LNCaP clone FGC (cell line): ENCODE measurements at places on chromosomes 16 and 17.

- no peak for DNase-seq
These were observed 2.3 kb upstream of the NUDT16L1 start for GRCh38 chr16:4690946-4691665.

DNA sequence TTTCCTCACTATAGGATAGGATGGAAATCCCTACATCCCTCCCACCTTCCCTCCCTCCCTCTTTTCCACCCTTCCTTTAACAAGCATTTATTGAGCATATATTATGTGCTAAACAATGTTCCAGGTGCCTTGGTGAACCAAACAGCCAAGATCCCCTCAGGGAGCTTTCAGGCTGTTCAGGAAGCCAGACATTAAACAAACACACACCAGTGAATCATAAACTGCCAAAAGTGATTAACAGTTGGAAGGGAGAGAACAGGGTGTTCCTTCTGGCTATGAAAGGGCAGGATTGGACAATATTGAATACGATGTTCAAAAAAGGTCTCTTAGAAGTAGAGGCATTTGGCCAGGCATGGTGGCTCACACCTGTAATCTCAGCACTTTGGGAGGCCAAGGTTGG lies 22.8 kb upstream of the CNEP1R1 start:
- no peak for DNase-seq

DNA sequence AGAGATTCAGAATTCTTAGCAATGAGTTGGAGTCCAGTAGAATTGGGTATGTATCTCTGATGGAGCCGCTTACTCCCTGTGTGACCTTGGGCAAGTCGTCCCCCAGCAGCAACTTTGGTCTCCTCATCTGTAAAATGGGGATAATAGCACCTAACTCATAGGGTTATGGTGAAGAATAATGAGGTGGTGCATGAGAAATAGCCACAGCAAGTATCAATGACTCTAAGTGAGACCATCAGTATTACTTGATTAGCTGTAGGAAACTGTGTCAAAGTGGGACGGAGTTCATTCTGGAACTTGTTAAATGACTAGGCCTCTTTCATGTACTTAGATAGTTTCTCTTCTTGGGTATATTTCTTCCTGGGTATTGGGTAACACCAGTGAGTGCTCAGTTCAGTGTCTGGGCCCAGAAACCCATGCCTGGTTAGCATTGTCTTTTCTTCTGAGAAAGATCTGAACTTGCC lies 6.4 kb downstream of the PRKCB start:
- DNase-seq, result no peak

DNA sequence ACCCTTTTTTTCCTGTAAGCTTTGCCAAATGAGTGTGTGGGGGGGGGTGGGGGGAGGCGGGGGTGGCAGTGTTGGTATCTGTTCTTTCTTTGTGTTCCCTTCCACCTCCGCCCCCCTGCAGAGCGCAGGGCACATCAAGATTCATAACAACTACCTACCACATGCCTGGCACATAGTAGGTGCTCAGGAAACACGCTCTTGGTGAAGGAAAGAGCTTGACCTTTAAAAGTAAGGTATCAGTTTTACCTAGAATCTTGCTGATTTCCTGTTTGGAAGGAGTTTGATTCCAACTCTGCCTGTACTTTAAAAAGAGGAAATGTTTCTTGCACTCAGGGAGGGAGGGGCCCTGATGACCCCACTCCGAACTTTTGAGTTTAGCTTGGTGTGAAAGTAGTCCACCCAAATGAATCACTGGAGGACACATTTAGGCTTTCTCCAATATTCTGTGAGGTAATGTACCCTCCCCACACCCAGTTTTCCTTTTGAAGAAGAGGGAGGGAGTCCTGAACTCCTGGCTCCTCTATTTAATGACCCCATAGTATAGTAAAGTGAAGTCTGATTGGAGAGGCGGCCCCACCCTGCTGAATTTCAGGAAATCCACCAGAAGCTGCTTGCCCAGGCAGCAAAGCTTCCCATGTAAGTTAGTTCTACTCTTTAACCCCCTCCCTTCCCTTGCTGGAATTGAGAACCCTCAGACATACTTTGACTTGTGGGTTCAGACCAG lies 560 bp upstream of the FAM20A start:
- DNase-seq, result no peak

- DNase-seq, result no peak
These were observed 60.7 kb downstream of the HS3ST3A1 start for GRCh38 chr17:13541032-13541480.

- no peak for DNase-seq
These were observed 9.7 kb upstream of the NOG start for GRCh38 chr17:56583772-56584171.

GRCh38 chr17:58480090-58480489 lies 8.1 kb downstream of the HSF5 start:
- DNase-seq, result no peak

- DNase-seq, result no peak
These were observed 26.0 kb downstream of the SPHK1 start for GRCh38 chr17:76410328-76410965.

GRCh38 chr16:26546573-26546972 lies 520.2 kb upstream of the C16orf82 start:
- DNase-seq, result no peak

DNA sequence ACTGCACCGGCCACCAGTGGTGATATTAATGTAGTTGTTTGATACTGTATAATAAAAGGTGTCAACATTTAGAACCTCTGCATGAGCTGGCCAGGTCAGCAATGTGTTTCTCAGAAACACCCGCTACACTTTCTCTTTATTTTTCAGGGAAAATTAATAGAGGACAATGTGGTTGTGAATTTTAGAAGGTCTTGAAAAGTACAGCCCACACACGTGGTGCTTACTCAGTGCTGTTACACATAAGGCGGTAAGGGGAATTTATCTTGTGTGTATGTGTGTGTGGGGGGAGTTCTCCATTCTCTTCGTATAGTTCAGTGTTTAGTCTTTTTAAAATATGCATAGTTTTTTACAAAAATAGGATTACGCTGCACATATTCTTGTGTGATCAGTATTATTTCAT lies 4.4 kb upstream of the ZFP1 start:
- DNase-seq, result no peak

GRCh38 chr17:60231234-60231633 lies 81.5 kb downstream of the CA4 start:
- DNase-seq, result peak; percentile 31

DNA sequence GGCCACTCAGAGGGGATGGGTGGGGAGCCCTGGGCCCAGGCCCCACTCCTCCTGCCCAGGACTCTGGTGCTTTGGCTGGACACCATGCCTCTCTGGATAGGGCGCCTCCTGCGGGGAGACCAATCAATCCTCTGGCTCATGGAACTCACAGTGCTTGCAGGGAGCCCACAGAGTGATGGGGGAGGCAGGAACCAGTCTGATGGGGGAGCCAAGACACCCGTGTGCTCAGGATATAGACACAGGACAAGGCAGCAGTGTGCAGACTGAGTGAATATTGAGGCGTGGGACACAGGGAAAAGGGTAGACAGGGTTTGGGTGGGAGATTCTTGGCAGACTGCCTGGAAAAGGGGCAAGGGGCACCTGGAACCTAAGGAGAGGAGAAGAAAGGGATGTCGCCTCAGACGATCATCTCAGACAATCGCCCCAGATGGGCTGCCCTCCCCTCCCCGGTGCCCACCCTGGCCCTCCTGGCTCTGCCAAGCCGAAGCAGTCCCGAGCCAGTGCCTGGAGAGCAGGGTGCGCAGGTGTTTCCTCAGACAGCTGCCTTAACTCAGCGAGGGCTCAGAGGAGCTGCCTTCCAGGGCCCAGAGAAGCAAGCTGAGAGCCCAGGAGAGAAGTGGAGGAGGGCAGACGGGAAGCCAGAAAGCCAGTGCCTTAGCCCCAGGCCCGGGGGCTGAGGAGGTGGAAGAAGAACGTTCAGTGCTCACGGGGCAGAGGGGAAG lies 37.4 kb upstream of the DLX4 start:
- no peak for DNase-seq

- no peak for DNase-seq
These were observed 9.8 kb downstream of the CPD start for GRCh38 chr17:30388321-30389179.

DNA sequence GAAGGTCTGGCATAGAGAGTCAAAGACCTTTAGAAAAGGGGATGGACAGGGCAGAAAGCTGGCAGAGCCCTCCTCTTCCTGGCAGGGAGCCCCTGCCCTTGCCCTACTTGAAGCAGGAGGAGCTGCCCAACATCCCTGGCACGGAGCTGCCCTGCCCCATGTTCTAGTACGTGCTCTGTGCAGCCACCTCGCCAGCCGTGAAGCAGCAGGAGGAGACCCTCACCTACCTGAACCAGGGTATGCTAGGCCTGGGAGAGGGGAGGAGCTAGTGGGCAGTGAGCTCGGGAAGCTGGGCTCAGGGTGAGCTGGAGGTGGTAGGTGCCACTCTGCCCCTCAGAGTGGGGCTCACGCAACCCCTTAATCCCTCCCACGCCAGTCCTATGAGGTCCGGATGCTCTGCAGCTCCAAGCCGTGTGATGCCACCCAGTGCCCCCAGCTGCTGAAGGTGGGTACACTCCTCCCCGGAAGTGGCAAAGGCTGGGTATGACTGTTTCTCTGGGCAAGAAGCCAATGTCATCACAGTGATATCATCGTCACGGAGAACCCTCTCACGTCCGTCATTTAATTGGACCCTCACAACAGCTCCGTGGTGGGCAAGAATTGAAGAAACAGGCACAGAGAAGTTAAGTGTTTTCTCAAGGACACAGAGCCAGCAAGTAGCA lies 12.7 kb upstream of the STAC2 start:
- no peak for DNase-seq

GRCh38 chr16:67736858-67737257 lies 17.7 kb upstream of the GFOD2 start:
- DNase-seq, result no peak

- DNase-seq, result no peak
These were observed 19.8 kb upstream of the NF1 start for GRCh38 chr17:31074772-31075555.

GRCh38 chr16:20707461-20707860 lies 10.0 kb upstream of the ACSM1 start:
- peak; percentile 96 for DNase-seq

DNA sequence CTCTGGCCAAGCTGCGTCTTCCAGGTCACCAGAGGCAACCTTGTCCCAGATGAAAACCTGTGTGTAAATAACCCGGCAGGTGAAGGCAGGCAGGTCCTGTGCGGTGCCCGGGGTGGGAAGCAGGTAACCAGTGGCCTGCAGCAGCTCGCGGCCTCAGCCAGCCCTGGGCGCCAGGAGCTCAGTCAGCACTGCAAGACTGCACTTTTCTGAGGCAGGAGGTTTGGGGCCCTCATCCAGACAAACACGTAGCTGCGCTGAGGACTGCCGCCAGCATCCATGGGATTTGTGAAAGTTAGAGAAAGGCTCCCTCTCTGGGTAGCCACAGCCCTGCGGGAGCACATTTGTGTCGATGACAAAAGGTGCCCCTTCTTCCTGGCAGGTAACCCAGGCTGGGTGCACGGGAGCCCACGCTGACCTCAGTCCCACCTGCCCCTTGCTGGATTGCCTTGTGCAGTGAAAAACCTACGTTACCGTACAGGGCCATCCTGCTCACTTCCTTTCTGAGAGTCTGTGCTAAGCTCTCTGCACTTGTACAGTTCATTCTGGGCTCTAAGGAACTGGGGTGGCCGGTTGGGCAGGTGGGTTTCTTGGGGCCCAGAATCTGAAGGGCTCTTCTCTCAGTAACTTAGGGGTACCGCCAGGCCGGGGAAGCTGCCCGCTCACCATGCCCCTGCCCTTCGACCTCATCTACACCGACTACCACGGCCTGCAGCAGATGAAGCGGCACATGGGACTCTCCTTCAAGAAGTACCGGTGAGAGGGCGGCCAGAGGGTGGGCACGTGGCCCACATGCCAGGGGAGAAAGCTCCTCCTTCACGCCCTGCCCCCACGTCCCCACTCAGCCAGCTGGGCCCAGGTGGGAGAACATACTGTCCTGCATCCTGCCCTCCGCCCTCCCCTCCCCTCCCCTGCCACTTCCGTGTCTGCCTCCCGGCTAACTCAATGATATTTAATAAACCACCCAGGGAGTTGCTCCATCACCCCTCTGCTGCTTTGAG lies 56.4 kb downstream of the MGAT5B start:
- DNase-seq, result no peak

- DNase-seq, result no peak
These were observed 605.8 kb upstream of the GOT2 start for GRCh38 chr16:59339871-59340270.

GRCh38 chr17:38891441-38891840 lies 21.6 kb downstream of the LASP1 start:
- DNase-seq, result no peak

- DNase-seq, result no peak
These were observed 56.6 kb downstream of the TEKT5 start for GRCh38 chr16:10638101-10638500.

DNA sequence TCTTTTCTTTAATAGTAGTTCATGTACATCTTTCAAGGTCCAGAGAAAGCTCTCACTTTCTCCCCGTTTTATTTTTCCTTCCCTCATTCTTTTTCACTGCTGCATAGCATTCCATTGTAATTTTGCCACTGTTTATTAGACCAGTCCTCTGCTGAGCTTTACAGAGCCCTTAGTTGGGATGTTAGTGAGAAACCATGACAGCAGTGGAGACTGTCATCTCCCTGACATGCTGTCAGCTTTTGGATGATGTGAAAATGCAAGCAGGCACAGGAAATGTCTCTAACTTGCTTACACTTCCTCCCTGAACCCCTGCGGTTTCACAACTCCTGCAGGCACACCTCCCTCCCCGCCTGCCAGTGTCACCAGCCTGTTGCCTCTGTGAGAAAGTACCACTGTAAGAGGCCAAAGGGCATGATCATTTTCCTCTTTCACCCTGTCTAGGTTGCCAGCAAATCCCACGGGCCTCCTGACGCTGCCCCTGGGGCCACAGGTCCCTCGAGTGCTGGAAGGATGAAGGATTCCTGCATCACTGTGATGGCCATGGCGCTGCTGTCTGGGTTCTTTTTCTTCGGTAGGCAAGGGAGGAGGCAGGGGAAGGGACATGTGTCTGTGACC lies at the start of gene ITGAL:
Gene ITGAL (plus strand): TSS at position 415 of the 615 bp plus-strand sequence. CDS start 96 bp downstream, at position 511.
- no peak for DNase-seq

GRCh38 chr16:84056933-84057332 lies 14.3 kb upstream of the SLC38A8 start:
- DNase-seq, result no peak

DNA sequence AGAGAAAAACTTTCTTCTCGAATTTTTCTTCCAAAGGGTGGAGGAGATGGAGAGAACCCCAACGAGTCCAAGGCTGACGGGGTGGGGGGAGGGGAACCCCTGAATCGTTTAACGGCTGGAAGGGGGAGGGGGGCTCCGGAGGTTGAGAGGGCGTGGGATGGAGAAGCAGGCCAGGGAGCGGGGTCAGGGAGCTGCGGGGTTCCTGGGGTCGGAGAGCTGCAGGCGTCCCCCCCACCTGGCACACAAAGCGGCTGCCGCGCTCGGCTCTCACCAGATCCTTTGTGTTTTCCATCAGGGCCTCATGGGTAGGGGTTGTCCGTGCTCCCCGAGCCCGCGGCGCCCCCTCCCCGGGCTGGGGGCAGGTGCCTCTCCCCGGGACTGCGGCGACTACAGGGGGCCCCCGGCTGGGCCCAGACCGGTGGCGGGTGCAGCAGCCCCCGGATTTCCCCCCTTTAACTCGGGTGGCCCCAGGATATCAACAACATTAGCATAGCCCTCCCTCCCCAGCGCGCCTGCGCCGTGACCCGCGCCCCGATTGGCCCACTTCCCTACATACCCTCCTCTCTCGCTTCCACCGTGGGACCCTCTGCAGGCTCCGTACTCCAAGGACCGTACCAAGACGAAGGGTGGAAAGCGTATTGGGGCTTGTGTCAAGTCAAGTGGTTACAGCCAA lies at the start of gene MBTD1:
Gene MBTD1 (minus strand): TSS at position 486 of the 673 bp plus-strand sequence. CDS start 34,888 bp downstream, outside the sequence.
- DNase-seq, result peak; percentile 88
